ENCODE measurements at places on chromosomes 6 and 20.

DNA sequence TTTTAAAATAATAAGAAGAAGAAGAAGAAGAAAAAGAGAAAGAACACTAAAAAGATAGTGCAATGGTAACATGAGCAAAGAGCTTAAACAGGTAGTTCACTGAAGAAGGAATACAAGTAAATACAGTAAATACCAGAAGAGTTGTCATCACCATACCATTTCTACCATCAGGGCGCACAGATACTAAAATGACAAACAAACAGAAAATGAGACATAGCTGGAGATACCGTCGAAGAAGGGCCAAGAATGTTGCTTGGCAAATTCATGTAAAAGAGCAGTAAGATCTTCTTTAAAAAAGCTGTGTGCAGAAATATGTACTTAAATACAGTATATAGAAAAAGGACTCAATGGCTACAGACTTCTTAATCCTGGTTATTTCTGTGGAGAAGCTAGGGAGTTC is 20.7 kb upstream of the TFAP2C start:
- no peak for DNase-seq

DNA sequence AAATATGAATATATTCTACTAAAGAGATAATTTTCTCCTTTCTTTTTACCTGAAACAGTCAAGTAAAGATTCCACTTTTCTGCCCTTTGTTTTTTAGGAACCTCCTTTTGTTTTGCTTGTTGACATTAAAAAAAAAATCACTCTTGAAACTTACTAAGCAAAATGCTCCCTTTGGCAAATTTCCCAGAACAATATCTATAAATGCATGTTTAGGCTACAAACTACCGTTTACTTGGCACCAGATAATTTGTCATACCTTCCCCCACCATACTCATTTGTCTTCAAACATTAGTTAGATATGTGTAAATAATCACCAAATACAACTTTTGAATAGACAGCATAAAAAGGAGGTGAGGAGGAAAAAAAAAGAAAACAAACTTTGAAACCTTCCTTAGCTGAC is 604.7 kb downstream of the RFPL4B start:
- DNase-seq: no peak

DNA sequence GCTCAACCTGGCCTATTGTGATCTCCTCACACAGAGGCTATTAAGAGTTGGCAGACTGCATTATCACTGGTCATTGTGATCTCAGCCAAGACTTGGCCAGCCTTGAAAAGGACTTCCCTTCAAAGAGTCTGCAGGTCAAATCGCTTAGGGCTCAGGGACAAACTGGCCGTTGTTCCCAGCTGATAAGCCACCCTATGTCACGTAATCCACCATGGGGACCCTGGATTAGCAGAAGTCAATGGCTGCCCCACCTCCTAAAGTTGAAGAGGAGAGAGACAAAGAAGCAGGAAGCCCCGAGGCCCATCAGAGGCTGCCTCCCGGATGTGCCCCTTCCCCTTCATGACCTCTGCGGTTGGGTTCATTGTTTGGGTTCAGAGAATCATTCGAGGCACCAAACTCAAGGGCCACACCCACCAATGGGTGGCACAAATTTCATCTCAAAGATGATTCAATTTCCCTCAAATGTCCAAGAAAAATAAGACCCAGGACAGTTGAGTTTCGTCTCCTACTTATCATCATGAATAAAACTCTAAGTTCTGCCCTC is 56.6 kb downstream of the BPIFB1 start:
- no peak for DNase-seq

DNA sequence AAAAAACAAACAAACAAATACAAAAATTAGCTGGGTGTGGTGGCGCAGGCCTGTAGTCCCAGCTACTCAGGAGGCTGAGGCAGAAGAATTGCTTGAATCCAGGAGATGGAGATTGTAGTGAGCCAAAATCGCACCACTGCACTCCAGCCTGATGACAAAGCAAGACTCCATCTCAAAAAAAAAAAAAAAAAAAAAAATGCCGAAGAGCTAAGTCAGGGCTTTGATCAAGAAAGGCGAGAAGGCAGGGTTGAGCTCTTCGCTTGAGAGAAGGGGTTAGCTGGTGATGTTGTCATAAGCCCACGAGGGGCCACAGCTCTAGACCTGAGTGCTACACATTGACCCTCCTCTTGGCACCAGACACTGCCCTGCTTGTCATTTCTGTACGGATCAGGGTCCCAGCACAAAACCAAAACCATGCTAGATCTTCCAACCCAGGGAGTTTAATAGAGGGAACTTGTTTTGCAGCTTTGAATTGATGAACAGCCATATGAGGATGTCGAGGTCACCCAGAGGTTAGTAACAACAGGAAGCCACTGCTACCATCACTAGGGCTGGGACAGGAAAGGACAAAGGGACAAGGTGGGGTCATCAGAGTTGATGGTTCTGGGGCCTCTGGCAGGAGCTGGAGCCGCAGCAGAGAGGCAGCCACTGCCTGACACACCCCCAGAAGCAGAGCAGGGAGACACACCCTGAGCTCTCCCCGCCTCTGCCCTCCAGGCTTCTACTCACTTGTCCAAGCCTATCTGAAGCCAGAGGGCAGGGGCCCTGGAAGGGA is 122.7 kb downstream of the SNX5 start:
- no peak for DNase-seq

DNA sequence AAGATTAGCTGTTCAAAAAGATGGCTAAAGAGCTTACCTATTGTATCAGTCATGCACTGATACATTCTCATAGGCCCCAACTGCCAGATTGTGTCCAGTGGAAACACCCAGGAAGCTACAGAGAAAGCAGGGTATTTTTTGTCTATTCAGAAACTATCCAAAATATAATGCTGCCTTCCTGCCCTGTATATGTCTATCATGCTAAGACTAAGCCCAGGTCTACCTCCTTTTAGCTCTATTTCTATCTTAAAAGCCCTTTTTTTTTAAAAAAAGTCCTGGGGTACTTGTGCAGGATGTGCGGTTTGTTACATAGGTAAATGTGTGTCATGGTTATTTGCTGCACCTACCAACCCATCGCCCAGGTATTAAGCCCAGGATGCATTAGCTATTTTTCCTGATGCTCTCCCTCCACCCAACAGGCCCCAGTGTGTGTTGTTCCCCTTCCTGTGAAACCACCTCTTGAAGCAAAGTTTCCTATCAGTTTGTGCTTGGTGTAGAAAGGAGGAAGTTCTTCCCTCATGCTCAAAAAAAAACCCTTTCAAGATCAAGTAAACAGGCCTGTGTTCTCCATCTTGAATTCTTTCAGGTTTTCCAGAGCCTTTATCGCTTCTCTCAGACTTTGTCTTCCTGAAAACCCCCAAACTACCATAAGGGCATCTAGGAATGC is 514 bp downstream of the DEFB129 start:
- DNase-seq: no peak

GRCh38 chr6:53877151-53877550 is 82.3 kb downstream of the LRRC1 start:
- DNase-seq: no peak

- DNase-seq: no peak
Measured at GRCh38 chr6:146077992-146078391, 49.1 kb downstream of the GRM1 start.

- no peak for DNase-seq
Measured at GRCh38 chr20:13533946-13534345, 104.8 kb downstream of the TASP1 start.

- DNase-seq: no peak
Measured at GRCh38 chr6:51927450-51927849, 160.0 kb downstream of the PKHD1 start.

GRCh38 chr6:35047265-35048011 is 93.7 kb downstream of the TCP11 start:
- no peak for DNase-seq

- no peak for DNase-seq
Measured at GRCh38 chr20:61037498-61037897, 214.6 kb upstream of the CDH4 start.

- no peak for DNase-seq
Measured at GRCh38 chr6:135147637-135148592, 33.2 kb upstream of the MYB start.

DNA sequence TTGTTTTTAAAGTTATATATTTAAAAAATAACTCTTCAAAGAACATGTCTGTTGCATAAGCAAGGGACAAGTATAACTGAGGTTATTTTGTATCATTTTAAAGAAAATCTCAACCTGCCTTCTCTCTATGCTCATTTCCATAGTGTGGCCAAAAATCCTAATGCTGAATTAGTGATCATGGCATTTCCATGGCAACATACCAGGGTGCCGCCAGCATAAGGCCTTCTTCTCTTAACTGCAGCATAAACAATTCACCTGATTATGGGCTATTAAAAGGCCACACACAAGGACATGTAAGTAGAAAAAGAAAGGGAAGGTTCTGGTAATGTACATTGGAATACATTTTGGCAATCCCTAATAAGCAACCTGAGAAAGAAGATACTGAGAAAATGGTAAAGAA is 95.1 kb upstream of the RNF217 start:
- no peak for DNase-seq

GRCh38 chr20:60071965-60072364 is 113.7 kb downstream of the CDH26 start:
- no peak for DNase-seq

DNA sequence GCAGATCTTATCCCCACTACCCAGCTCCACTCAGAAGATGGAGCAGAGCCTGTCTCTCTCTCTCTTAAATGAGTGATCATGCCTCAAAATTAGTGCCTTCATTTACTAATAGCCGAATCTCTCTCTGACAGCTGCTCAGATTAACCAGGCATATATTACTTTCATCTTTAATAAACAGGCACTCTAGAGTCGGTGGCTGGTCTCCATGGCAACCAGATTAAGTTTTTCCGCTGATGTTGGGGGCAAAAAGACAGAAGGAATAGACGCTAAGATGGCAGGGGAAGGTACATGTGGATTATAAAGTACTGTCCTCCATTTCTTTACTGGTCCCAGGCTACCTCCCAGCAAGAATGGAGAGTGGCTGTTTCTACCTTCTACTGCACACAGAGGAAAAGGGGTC is 121.6 kb downstream of the QRSL1 start:
- DNase-seq: no peak

DNA sequence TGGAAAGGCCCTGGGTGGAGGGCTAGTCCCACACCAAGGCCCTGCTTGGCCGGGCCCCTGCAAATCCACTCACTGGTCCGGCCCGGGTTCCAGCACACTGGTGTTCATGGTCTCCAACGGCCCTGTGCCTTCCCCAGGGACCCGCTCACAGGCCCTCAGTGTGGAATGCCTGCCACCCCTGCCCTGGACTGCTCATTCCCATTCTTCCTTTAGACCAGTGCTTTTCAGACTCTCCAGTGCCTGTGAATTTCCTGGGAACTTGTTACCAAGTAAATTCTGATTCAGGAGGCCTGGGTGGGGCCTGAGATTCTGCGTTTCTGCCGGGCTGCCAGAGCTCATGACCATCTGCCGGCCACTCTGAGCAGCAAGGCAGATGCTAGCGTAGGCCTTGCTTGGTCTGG is 5.7 kb upstream of the PXDC1 start:
- DNase-seq: no peak

DNA sequence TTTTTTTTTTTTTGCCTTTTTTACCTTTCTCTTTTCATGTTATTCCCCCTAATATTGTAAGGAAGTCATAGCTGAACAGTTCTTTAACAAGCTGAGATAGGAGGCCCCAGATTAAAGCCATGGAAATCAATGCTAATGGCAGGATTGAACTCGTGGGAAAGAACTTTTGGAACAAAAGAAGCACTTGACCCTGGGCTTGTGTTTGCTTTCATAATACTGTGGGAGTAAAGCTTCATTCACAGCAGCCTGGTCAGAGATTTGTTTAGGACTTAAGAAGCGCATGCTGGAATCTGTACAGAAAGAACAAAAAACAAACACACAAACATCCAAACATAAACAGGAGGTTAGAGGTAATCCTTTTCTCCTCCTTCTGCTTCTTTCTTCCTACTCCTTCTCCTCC is 5.1 kb downstream of the HEY2 start:
- no peak for DNase-seq

DNA sequence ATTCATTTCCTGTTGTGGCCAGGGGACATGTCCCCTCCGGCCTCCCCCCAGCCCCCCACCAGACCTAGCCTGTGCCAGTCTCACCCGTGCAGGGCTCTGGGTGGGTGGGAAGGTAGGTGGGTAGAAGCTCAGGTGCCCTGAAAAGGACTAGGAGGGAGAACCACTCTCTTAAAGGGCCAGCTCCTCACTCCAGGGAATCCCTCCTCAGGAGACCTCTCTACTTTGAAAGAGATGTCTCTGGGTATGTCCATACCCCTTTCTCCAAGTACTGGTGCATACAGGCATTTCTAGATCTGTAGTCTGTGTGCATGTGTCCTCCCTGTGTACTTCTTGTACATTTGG is 60.8 kb upstream of the EPB41L1 start:
- DNase-seq: no peak

- no peak for DNase-seq
Measured at GRCh38 chr6:26304797-26305640, 60.0 kb upstream of the BTN3A2 start.

DNA sequence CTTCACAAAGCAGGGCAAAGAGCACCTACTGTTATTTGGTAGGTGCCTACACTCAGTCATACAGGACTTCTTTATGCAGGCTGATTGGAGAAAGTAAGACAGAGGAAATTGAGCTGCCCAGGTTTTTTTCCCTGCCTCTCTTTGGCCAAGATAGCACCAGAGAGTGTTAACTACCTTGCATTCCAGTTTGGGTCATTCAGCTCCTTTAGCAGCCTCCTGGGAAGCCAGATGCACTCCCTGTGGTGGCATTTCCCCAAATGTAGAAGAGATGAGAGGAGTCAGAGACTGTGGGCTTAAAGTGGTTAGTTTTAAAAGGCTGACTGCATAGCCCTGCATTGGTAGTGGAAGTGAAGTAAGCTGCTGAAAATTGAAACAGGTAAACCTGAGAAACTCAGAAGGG is 358.4 kb downstream of the BCKDHB start:
- no peak for DNase-seq

GRCh38 chr20:58459058-58459750 is 56.0 kb downstream of the APCDD1L start:
- DNase-seq: no peak

DNA sequence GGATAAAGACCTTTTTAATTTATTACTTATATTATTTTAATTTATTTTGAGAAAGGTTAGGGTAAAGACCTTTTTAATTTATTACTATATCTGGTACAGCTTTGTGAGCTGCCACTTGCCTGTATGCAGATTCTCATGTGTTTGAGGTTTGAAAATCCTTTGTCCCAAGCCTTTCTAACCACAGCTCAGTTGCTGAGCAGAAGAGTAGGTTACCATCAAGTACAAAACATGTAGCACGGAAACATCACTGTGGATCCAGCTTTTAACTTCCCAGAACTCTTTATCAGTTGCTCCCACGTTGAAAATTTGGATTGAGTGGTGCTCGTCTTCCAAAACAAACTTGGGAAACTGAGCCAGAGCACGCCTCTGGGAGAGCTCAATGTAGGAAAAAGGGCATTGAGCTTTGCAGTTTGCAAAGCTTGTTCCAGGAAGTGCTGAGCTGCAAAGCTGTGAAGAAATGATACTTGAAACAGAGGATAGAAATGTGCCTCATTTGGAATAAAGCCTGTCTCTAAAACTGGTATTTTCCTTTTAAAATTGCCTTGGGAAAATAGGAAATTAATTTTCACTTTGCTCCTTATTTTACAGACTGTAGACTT is 89.0 kb downstream of the RREB1 start:
- no peak for DNase-seq

- no peak for DNase-seq
Measured at GRCh38 chr20:36573798-36574365, 485 bp downstream of the TGIF2 start.

GRCh38 chr20:32702706-32703425 is 29.1 kb upstream of the C20orf203 start:
- no peak for DNase-seq
